Karpas-422 (cell line): ENCODE measurements at places on chromosomes 1 and 21.
A peak's percentile ranks its signal among the peaks of the same experiment; 100 is the strongest.

GRCh38 chr1:1596493-1597274 is 3.3 kb downstream of the FNDC10 start:
- DNase-seq = no peak

- DNase-seq = no peak
Measured at GRCh38 chr1:18532390-18533170, 51.9 kb downstream of the KLHDC7A start.

- no peak for DNase-seq
Measured at GRCh38 chr1:228457017-228457395, 30.2 kb upstream of the RNF187 start.

DNA sequence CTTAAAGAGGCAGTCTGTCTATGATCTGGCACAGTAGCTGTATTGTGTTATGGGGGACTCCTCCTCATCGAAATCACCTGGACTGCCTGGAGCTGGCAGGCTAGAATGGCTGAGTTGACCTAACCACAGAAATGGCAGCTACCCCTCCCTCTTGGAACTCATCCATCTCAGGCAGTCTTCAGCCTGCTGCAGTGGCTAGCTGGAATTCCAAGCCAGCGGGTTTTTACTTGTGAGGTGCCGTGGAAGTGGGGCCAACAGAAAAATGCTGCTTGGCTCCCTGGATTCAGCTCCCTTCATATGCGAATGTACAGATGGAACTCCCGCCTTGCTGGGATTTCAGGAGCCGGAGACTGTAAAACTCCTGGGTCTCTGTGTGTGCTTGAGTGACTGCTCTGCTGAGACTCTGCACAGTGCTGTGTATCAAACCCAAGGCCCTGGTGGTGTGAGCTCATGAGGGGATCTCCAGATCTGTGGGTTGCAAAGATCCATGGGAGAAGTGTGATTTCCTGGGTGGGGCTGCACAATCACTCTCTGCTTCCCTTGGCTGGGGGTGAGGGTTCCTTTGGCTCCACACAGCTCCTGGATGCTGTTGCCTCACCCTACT is 316.9 kb downstream of the CTH start:
- DNase-seq = no peak

DNA sequence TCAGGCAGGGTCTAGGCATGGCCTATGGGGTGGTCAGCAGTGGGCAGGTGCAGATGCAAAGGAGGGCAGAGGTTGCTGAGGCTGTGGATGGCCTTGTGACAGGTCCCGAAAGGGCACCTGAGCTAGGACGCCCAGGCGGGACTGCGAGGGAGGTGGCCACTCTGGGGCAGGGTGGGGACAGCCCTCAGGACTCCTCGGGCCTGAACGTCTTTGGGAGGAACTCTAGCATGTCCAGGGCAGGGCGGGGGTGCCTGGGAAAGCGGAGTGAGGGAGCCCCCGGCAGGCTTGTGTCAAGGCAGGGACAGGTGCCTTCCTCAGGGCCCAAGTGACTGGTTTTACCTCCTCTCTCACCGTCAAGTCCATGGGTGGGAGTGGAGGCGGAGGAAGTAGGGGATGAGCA is 125.4 kb upstream of the WNT4 start:
- DNase-seq = no peak

GRCh38 chr1:200281201-200281835 is 128.5 kb downstream of the ZNF281 start:
- DNase-seq = no peak

DNA sequence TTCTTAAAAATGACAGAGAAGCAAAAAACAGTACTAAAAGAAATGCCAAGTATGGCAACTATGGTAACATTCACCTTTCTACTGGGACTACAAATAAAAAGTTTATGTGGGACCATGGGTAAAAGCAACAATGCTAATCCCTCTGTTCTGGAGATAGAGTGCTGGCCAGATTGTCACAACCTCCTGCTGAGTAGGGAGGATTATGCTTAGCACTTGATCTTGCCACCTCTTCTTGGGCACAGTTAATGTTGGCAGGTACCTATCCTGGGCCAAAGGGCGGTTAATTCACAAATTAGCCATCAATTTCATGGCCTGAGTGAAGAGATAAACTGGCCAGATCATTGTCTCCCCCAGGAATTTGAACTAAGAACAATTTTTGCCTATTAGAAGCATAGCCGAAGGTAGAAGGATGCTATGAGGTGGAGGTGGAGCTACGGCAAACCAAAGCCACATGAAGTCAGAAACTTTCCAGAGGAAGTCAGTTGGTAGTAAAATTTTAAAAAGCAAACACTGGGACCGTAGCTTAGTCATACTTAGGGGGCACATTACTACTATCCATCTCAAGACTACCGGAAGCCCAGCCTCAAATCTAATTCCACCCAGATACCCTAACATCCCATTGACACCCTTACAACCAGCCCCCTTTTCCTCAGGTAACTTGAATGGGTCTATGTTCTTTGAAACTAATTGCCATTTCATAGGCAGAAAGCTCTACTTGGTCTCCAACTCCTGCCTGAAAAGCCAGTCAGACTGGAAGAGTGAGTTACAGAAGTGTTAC is 2.7 kb downstream of the SCYL3 start:
- no peak for DNase-seq

DNA sequence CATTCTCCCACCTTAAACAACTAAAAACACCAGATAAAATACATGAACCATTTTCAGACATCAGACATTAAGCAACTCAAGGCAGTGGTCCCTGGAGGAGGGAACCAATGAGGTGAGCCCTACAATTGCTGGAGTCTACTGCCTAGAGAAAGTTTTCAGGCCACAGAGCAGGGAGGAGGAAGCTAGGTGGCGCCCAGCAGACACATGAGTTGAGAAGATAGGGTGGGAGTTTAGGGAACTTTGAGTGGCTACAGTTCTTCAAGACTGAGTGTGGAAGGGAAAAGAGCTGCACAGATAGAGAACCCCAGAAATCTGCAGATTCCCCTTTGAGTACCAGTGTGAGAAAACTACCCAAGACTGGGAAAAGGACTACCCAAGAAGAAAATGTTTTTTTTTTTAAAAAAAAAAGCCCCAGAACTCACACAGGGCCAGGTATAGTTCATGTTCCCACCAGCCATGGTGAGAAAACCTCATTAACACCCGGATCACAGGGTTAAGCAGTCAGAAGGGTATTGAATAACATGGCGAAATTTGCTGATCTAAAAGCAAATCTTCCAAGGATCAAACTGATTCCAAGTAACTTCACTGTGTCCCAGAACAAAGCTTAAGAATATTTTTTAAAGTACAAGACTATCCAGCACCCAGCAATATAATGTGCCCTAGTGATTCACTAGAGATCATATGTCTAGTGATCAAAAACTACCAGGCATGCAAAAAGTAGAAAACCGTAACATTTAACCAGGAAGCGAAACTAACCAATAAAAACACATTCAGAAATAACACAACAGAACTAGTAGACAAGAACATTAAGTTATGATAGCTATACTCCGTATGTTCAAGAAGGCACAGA is 12.0 kb downstream of the ALDH9A1 start:
- DNase-seq = peak; percentile 59

DNA sequence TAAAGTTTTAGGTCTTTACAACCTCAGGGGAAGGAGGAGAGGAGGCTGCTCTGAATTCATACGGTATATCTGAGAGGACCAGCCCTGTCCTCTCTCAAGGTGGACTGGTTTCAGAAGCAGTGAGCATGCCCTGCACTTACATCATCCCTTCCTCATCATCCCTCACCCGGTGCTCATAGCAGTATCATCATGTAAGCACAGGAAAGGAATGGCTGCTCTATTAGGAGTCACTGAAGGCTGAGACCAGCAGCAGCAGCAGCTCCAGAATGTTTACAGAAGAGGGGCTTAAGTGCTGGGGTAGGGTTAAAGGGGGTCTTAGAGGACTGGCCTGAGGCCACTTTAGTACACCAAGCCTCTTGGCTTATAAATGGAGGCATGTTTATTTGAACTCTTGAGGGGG is 185.9 kb downstream of the AK5 start:
- no peak for DNase-seq

DNA sequence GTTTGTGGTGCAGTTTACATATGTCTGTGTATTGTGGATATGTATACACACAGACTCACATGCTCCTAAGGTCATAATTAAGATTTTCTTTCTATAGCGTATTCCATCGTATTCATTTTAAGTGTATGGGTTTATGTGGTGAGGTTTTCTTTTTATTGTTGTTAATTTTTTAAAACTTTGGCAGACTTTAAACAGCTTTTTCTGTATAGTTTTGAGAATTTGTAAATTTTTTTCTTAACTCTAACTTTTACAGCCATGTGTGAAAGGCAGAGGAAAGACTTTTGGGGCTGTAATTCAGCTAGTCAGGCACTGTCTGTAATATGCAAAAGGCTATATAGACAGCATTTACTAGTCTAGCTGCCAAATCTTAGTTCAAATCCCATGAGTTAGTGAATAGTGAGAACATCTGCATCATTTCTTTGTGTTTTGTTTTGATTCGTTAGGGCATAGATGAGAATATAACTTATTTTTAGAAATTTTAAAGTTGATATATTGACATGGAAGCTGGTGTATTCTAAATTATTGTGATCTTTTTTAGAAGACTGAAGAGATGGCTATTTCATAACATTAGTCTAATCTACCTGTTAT is 2.3 kb downstream of the MAGI3 start:
- no peak for DNase-seq

- DNase-seq = peak; percentile 82
Measured at GRCh38 chr1:200488375-200489165, 78.7 kb upstream of the ZNF281 start.

GRCh38 chr1:156238248-156238647 is 3.7 kb upstream of the BGLAP start:
- DNase-seq = no peak

- DNase-seq = no peak
Measured at GRCh38 chr1:209038735-209039134, 544.8 kb upstream of the CAMK1G start.

GRCh38 chr21:28781602-28782276 is 210.9 kb downstream of the LTN1 start:
- peak; percentile 78 for DNase-seq

DNA sequence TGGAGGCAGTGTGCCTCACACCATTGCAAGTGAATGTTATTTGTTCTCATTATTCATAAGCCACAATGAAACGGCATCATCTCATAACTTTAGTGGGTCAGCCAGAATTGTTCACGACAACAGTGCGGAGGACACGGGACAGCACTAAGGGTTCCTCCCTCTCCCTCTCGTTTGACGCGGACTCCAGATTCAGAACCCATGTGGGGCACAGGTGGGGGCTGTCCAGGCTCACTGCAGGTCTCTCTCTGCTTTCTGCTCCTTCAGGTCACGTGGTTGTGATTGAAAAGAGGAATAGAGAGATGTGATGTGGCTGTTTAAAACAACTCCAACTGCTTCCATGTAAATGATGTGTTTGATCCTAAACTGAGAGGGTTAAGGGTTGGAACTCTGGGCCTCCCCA is 13.5 kb downstream of the RUNX1 start:
- DNase-seq = no peak

GRCh38 chr1:14733048-14733778 is 134.7 kb downstream of the KAZN start:
- DNase-seq = no peak

DNA sequence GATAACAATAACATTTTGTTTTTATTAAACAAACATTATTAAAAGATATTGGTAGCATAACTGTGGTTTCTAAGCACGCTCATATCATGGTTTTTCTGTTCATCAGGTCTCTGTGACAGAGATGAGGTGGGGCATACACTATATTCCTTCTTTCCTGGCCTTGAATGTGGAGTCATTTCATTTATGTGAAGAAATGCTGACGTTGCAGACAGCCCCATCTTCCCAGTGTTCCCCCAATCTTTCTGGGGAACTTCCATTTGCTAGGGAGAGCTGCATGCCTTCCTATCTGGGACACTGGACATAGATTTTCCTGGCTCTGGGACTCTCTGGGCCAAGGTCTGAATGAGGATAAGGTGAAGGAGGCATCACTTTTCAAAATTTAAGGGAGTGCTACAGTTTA is 30.4 kb downstream of the PIGM start:
- DNase-seq = peak; percentile 4

GRCh38 chr1:995665-996633 is 3.9 kb downstream of the HES4 start:
- DNase-seq = no peak

GRCh38 chr21:38570596-38570995 is 72.3 kb upstream of the ERG start:
- DNase-seq = no peak

DNA sequence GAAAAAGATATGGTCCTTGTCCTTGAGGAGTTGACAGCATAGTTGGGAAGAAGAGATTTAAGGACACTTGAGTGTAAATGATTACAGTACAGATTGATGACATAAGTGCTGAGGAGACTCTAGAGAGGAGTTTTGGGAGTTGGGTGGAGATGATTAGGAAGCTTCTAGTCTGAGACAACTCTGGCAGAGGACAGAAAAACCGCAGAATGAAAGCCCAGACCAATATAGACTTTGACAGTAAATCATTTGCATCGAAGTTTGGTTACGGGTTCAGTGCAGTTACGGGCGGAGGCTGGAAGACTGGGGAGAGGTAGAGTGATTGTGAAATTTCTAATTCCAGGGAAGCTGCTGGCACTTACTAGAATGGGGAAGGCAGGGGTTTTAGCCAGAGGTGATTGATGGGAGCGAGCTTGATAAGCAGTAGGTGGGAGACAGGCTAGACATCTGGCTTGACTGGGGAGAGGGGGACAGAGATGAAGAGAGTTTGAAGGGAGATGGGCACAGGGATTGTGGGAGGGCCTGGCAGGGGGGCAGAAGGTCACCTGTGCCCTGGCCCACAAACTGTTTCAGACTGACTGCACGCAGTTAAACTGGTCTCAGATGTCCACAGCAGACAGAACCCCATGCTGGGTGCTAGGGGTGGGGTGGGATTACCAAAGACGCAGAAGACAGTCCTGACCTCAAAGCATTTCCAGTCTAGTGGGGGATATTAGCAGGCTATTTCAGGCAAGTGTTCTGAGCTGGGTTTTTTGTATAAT is 20.1 kb downstream of the SH2D2A start:
- no peak for DNase-seq

DNA sequence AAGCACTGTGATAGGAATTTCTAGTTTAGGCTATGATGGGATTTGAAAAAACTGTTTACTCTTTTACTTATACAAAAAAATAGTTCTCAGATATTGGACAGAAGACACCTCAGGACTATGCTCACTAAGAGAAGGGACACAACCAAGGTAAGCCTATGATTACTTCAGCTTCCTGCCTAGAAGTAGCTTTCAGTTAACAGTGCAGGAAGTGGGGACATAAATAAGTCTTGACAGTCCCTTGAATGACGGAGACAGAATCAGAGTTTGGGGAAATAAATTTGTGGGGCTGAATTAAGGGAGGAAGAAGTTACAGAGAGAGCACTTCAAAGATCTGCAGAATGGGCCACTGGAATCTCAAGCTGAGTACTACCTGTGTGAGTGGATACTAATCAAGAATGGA is 53.8 kb upstream of the OLFM3 start:
- DNase-seq = no peak

- DNase-seq = no peak
Measured at GRCh38 chr1:154953611-154954038, 2.3 kb downstream of the PBXIP1 start.

GRCh38 chr1:109399326-109399957 is 1.7 kb upstream of the SORT1 start:
- DNase-seq = peak; percentile 88

DNA sequence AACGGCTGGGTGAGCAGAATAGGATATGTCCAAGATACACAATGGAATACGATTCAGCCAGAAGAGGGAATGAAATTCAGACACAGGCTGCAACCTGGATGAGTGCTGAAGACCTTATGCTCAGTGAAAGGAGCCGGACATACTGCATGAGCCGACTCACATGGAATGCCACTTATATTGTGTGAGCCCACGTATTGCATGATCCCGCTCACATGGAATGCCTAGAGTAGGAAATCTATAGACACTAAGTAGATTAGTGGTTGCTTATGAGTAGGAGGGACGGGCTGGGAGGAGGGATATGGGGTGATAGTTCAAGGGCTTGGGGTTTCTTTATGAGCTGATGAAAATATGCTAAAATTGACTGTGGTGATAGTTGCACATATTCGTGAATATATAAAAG is 26.8 kb downstream of the TMPRSS2 start:
- DNase-seq = no peak
